ENCODE measurements at places on chromosomes 2 and 18. TPM values are rescaled to one million over a fixed set of nuclear protein-coding genes. Genes with fewer than 3 reads are reported as not detected.

GRCh38 chr2:102010902-102011301, 19.1 kb downstream of the IL1R2 start:
- DNase-seq = no peak
- no peak overlapping the region for H3K4me3 ChIP-seq
- H3K27ac ChIP-seq = no peak overlapping the region
- no peaks in the 10 kb centered on the region for H3K27me3 ChIP-seq

GRCh38 chr2:62326735-62327134, 130.8 kb downstream of the B3GNT2 start:
- no peak overlapping the region for H3K4me3 ChIP-seq
- no peaks in the 10 kb centered on the region for H3K27me3 ChIP-seq
- H3K4me1 ChIP-seq = no peaks in the 10 kb centered on the region
- no peak for DNase-seq

Gene KCNG3
- 0.17 TPM for total RNA-seq

Gene LAMA1
- total RNA-seq = not detected

GRCh38 chr2:226155093-226155875, 644.3 kb downstream of the IRS1 start:
- H3K27ac ChIP-seq = no peak overlapping the region
- no peak overlapping the region for H3K4me3 ChIP-seq
- H3K36me3 ChIP-seq = no peaks in the 10 kb centered on the region

Gene DYNAP
- not detected for total RNA-seq

- no peaks in the 10 kb centered on the region for H3K27me3 ChIP-seq
- H3K36me3 ChIP-seq = peaks cover 12% of the 10 kb centered on the region
- no peak overlapping the region for H3K4me3 ChIP-seq
- no peak overlapping the region for H3K27ac ChIP-seq
- no peak for DNase-seq
These were observed 62.8 kb downstream of the AGFG1 start for GRCh38 chr2:227534714-227535113.

DNA sequence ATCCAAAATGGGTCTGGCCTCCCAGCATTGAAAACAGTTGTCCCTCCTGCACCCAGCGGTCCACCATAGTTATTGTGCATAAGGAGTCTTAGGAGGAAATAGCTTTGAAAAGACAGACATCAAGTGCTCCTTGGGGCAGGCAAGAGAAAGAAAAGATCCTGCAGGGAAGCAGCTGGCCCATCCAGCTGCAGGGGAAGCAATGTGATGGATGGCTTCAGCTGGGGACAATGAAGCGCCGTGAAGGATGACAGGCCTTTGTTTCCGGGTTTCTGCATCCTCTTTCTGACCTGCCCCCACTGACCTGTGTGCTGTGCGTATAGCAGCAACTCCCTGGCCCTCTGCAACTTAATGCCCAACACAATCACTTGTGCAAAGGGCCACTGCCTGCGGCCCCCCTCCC, 142.9 kb upstream of the NCKAP5 start:
- H3K4me1 ChIP-seq = no peaks in the 10 kb centered on the region
- H3K4me3 ChIP-seq = no peak overlapping the region
- no peak for DNase-seq
- no peaks in the 10 kb centered on the region for H3K27me3 ChIP-seq
- no peaks in the 10 kb centered on the region for H3K36me3 ChIP-seq

- DNase-seq = no peak
- H3K27ac ChIP-seq = no peak overlapping the region
- H3K4me1 ChIP-seq = no peaks in the 10 kb centered on the region
- no peaks in the 10 kb centered on the region for H3K36me3 ChIP-seq
- no peaks in the 10 kb centered on the region for H3K27me3 ChIP-seq
These were observed 981 bp downstream of the C2orf66 start for GRCh38 chr2:196808083-196808665.
